Testis (tissue), 5 donors: ENCODE measurements at places on chromosomes 2 and 18. TPM values are rescaled to one million over a fixed set of nuclear protein-coding genes. Genes with fewer than 3 reads are reported as not detected.

Gene ARHGEF4
- total RNA-seq: 36.3 TPM

DNA sequence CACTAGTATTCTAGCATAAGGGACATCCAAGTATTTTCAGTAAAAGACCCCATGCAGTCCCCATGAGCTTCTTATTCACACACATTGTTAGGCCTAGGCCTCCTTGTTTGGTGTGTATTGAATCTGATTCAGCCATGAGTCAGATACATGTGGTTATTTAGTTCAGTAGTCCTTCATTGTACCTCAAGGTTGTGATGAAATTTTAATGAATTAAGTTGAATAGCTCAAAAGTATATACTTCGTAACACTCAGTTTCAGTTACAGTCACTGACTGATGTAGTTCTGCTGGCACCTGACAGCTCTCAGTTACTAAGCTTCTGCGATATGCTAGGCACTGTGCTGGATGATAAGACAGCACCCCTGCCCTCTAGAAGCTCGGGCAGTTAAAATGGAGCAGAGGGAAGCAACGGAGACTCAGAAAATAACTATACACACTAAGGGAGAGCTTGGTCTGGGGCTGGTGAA, 86.4 kb downstream of the XRCC5 start:
- H3K4me3 ChIP-seq: no peak overlapping the region
- no peak for DNase-seq
- no peak overlapping the region for H3K27ac ChIP-seq
- no peaks in the 10 kb centered on the region for H3K27me3 ChIP-seq

DNA sequence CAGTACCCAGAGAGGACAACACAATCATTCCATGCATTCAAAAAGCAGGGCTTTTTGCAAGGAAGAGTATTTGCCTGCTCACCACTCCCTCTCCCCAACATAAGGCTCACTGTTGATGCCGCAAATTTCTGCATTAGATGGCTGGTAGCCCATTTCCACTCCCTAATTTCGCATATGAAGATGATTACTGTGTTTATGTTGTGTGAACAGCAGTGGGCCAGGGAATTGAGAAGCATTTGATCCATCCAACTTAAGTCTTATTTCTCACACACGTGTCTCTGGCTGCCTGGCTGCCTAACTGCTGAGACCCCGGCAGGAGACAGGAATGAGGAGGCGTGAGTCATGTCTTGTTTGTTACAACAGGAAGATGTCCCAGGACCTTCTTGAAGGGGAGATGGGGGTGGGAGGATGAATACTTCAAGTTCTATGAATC, 294.1 kb downstream of the ALK start:
- H3K27me3 ChIP-seq: no peaks in the 10 kb centered on the region
- H3K36me3 ChIP-seq: no peaks in the 10 kb centered on the region
- DNase-seq: no peak

DNA sequence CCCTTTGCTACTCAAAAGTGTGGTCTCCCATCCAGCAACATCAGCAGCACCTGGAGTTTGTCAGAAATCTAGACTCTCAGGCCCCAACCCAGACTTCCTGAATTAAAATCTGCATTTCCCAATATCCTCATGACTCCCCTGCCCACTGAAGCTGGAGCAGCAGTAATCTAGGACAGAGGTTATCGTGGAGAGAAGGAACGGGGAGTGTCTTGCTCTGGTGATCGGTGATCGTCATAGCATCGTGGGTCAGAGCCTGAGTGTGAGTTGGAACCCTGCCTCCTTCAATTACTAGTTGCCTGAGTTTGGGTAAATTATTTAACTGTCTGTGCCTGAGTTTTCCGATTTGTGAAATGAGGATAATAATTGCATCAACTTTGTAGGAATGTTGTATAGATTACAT, 217.3 kb upstream of the ATP5MC3 start:
- no peak overlapping the region for H3K27ac ChIP-seq
- no peaks in the 10 kb centered on the region for H3K4me1 ChIP-seq
- no peak for DNase-seq
- no peaks in the 10 kb centered on the region for H3K36me3 ChIP-seq
- H3K27me3 ChIP-seq: no peaks in the 10 kb centered on the region

Gene DOK6
- 0.71 TPM for total RNA-seq

Gene DTNB
- 45.1 TPM for total RNA-seq

GRCh38 chr2:9086465-9086864, 83.0 kb upstream of the MBOAT2 start:
- no peak overlapping the region for H3K27ac ChIP-seq
- H3K27me3 ChIP-seq: no peaks in the 10 kb centered on the region
- H3K36me3 ChIP-seq: no peaks in the 10 kb centered on the region
- no peak for DNase-seq

DNA sequence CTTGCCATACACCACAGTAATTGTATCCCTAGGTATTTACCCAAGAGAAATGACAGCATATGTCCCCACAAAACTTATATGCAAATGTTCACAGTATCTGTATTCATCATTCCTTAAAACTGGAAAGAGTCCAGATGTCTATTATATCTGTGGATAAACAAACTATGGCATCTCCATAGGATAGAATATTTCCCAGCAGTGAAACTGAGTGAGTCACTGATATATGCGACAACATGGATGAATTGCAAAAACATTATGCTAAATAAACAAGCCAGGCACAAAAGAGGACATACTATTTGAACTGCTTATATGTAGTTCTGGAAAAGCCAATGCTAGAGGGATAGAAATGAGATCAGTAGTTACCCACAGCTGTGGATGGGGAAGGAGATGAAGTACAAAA, 359.4 kb upstream of the DSEL start:
- H3K4me3 ChIP-seq: no peak overlapping the region
- no peaks in the 10 kb centered on the region for H3K36me3 ChIP-seq
- H3K27ac ChIP-seq: no peak overlapping the region
